Stimulated activated CD4-positive, alpha-beta T cell treated with anti-CD3 and anti-CD28 coated beads, Interleukin-4, amount 100 ng/mL, for 24 hours (primary cell): ENCODE measurements at places on chromosomes 1 and 21.

- DNase-seq = no peak
Observed at GRCh38 chr1:10450156-10450814, 454 bp downstream of the CORT start.

DNA sequence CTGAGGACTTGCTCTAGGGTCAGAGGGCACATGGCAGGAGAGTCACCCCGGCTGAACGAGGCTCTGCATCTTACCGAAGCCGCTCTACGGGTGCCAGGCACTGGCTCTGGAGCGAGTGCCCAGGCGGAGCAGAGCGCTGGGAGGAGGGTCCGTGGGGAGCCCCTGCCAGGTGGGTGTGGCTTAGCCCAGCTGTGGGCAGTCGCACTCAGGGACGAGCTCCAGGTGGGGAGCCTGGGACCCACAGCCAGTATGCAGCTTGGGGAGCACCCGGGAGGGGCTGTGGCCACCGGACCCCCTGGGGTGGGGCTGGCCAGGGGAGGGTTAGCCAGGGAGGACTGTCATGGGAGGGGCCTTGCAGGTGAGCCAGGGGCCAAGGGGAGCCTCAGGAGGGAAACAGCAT is 3.8 kb downstream of the AGRN start:
- DNase-seq = no peak

GRCh38 chr1:37701051-37701450 is 8.7 kb downstream of the CDCA8 start:
- DNase-seq = no peak

GRCh38 chr1:109895720-109896504 is 14.7 kb upstream of the CSF1 start:
- no peak for DNase-seq

- DNase-seq = no peak
Observed at GRCh38 chr1:169240449-169241232, 127.0 kb downstream of the NME7 start.

DNA sequence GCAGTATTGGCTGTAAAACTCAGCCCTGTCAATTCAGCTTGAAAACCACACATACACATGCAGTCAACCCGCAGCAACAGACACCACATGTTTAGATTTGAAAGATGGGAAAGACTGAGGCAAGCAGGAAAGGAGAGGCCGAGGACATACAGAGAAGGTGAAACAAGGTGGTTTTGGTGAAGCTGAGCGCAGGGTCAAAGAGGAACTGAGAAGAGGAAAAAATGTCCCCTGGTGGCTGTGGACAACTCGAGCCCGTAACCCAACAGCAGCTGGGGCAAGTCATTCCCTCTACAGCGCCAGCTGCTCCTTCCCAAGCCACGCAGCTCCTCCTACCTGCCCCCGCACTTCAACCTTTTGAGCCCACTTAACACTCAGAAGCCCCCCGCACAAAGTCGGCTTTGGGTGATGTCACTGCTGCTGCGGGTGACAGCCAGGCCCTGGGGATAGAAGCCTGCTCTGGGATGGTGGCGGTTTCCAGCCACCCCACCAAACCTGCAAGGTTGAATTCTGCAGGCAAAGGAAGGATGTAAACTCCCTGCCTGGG is 63.0 kb downstream of the KCNN3 start:
- DNase-seq = no peak

GRCh38 chr1:26096471-26096870 is 15.2 kb upstream of the PDIK1L start:
- DNase-seq = no peak

GRCh38 chr1:66768965-66769364 is 16.7 kb downstream of the DYNLT5 start:
- no peak for DNase-seq

GRCh38 chr1:170559166-170559565 is 27.2 kb downstream of the GORAB start:
- no peak for DNase-seq

GRCh38 chr21:32082466-32082865 is 196.4 kb downstream of the MIS18A start:
- no peak for DNase-seq

DNA sequence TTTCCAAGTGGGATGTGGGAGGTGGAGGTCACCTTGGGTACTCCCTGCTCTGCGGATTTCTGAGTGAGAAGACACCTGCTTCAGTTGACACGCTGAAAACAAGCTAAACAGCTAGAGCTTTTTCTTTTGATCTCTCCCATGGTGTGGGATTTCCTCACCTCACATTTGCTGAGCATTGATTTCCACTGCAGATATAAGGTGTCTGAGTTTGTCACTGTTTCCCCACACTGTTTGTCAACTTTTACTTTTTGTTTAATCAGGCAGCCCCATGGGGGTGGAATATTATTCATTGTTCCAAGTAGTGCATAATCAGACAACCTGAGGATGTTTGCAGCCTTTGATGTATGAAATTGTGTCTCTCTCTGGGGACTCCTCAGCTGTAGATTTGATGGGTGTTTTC is 49.5 kb downstream of the FASLG start:
- peak; percentile 61 for DNase-seq

GRCh38 chr1:203065191-203065590 is 20.6 kb downstream of the MYOG start:
- no peak for DNase-seq

DNA sequence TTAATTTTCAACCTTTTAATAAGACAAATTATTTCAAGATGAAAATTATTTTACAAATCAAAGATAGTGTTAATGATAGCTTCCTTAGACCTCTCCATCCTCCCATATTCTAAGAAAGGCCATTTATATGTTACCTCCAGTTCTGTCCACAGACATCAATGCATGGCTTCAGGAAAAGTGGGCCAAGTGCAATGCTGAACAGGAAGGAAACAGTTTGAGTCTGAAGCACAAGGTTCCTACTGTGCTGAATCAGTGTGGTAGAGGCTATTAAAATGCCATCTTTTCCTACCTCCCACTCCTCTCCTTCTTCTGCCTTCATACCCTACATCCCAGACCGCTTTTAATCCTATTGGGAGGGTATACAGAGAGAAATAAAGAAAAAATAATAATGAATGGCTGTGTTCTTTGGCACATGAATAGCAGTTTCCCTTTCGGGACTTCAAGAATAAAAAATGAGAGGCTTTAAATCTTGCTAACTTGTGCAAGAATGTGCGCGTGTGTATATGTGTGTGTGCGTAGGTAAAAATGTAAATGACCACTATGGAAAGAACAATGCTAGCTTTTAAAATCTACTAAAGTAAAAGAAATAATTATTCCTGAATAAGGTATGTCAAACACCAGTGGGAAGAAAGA is 62.6 kb upstream of the C1orf105 start:
- DNase-seq = no peak

- no peak for DNase-seq
Observed at GRCh38 chr1:3599816-3600215, 11.5 kb downstream of the MEGF6 start.

DNA sequence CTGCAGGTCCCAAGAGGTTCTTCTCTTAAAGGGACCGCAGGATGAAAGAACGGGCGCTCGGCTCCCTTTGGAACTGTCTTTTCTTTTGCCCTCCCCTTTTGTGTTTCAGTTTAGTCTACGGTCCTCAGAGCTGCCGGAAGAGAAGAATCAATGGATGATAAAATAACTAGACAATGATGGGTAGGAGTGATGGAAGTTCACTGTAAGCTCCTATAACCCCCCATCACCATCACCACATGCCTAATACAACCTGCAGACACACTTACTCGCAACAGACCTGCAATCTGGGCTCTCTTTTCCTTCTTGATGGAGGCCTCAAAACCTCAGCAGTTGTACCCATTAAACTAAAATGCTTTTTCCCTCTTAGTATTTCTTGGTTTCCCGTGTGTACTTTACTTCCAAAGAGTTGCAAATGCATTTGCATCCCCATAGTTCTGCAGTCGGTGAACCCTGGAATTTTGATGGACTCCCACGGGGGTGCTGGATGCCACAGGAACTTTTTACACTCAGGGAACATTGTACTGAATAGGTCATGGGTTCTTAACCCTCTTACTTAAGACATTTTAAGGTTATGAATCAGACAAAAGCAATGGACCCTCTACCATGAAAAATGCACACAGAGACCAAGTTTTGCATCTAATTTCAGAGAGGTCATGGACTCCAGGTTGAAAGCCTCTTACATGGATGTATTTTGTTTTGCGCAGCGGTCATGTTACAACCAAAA is 633 bp upstream of the RFX5 start:
- no peak for DNase-seq
